ENCODE measurements at places on chromosomes 16 and 17.
A peak's percentile ranks its signal among the peaks of the same experiment; 100 is the strongest.

DNA sequence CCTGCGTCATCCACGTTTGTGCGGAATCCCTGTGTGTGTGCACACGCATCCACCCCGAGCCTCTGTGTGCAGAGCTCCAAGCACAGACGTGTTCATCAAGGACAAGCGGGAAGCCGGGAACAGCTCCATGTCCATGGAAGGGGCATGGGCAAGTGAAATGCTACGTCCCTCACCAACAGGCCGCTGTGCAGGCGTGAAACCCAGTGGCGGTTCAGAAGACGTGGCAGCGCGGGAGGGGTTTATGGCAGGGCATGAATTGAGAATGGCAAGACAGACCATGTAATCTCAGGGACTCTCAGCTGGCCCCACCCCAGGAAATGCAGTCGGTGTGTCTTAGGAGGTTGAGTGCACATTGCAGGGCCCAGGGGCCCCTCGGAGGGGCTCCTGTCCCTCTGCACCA, 52.7 kb downstream of the TBC1D16 start:
- DNase-seq = no peak

DNA sequence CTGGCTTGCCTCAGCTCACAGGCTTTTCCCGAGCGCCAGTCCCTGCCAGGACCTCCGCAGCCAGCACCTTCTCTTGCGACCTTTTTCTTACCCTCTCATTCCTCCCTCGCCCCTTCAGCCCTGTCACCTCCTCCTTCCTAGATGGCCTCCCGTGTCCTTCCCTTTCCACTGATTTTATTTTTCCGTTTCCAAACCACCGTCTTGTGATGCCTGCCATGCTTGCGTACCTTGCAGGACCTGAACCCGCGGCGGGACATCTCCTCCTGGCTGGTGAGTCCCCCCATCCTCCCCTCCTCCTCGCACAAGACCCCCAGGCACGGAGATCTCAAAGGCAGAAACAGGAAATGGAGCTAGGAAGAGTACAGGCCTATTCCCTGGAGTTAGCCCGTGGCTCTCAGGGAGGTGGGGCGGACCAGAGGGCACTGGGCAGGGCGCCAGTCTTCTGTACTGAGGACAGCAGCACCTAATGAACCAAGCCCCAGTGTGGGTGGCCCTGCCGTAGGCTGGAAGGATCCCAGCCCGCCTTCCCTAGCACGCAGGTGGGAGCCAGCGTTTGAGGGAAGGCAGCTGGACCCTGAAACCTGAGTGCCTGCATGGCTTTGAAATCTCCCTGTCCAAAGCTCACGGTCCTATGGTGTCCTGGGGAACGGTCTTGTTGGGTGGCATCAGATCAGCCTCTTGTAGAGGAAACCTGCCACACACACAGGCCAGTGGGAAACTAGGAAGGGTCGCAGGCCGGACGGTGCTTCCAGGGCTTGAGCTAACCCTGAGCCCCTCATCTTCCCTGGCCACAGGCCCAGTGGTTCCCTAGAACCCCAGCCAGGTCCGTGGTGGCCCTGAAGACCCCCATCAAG, 612 bp downstream of the CISD3 start:
- peak; percentile 53 for DNase-seq

GRCh38 chr17:13292291-13292690, 274.5 kb upstream of the ELAC2 start:
- DNase-seq = no peak

- DNase-seq = no peak
Observed at GRCh38 chr16:83958137-83958845, 5.3 kb downstream of the OSGIN1 start.

DNA sequence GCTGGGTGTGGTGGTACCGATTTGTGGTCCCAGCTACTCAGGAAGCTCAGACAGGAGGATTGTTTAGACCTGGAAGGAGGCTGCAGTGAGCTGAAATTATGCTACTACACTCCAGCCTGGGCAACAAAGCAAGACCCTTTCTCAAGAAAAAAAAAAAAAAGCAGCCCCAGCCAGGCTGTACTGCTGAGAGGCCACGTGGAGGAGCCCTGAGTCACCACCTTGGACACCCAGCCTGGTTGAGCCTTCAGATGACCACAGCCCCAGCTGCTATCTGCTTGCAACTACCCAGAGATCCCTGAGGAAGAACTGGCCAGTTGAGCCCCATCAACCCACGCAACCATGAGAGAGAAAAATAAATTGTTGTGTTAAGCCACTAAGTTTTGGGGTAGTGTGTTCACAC, 23.6 kb upstream of the GPRC5C start:
- peak; percentile 12 for DNase-seq

Measured in fibroblast of skin of scalp (primary cell).